ENCODE measurements at places on chromosomes 4 and X. TPM values are rescaled to one million over a fixed set of nuclear protein-coding genes. Genes with fewer than 3 reads are reported as not detected.

DNA sequence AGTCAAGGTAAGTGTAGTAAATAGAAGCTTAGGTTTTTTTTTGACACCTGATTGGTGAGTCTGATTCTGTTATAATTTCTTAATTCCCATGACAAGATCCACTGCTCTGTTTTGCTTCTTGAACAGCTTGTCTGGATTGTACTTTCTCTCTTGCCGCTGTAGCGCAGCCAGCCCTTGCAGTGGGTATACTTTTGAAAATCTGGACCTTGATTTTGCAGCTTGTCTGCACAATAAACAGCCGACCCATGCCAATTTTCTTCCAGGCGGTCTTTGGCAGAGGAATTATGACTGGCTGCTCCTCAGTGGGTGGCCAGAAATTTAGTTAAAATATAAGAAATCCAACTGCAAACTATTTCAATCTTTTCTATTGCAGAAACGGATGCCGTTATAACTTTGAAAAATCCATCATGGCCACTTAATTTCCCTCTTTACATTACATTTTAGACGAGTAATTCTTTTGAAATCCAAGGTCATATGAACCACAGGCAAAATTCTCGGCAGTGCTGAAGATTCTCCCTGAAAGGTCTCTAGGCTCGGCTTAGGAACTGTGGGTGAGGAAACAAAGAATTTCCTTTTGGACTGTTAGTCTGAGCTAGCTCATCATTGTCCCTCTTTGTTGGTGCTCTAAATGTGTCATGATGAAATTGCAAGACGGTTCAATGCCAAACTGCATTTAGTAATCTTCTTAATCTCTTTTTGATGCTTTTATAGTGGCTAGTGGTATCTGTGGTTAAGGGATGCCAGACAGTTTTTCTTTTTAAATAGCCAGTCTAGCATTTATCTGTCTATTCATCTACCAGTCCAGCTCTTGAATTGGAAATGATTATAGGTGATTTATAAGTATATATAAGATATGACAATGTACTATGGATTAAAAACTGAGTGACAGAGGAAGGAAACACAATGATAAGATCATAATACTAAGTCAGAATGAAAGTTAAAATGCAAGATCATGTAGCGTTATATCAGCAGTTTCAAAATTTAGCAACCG is 31.5 kb upstream of the PTTG2 start:
- no peak for DNase-seq

- no peak for DNase-seq
These were observed 17.3 kb downstream of the HTRA3 start for GRCh38 chr4:8286719-8287342.

DNA sequence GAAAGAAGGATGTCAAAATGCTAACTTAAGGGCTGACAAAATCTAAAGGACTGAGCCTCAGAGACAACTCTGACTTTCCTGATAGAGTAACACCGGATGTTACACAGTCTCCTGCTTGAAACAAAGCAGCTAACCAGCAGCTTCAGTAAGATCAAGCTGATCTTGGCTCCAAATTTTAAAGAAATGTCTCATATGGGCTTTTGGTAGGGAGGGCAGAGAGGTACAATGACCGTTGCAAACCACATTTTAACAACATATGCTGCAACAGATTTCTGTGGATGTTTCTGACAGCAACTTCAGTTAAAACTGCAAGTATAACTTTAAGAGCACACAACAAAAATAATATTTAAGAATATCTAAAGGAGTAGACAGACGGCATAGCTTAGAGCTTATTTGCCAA is 9.1 kb downstream of the RPGR start:
- no peak for DNase-seq

GRCh38 chrX:128759745-128760144 is 707.5 kb upstream of the ACTRT1 start:
- DNase-seq = no peak

- no peak for DNase-seq
These were observed 53.1 kb downstream of the ZNF732 start for GRCh38 chr4:252065-252601.

- DNase-seq = no peak
These were observed 15.5 kb downstream of the NUDT6 start for GRCh38 chr4:122906859-122907305.

DNA sequence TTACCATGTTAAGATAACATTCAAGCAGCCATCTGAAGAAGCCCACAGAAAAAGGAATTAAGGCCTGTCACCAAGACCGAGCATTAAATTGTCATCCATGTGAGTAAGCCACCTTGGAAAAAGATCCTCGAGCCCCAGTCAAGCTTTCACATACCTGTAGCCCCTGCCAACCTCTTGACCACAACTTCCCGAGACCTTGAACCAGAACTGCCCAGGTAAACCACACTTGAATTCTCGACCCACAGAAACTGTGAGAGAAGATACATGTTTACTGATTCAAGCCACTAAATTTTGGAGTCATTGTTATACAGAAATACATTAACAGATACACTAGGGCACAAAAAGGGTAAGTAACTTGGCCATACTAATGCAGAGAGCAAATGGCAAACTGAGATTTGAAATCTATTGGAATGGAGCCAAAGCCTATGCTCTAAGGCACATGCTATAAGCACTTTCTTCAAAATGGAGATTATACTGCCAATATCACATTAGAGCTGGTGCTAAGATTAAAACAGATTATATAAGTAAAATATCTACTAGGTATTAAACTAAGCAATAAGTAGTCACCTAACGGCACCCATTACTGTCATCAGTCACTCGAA is 49.5 kb downstream of the FAM13A start:
- no peak for DNase-seq

DNA sequence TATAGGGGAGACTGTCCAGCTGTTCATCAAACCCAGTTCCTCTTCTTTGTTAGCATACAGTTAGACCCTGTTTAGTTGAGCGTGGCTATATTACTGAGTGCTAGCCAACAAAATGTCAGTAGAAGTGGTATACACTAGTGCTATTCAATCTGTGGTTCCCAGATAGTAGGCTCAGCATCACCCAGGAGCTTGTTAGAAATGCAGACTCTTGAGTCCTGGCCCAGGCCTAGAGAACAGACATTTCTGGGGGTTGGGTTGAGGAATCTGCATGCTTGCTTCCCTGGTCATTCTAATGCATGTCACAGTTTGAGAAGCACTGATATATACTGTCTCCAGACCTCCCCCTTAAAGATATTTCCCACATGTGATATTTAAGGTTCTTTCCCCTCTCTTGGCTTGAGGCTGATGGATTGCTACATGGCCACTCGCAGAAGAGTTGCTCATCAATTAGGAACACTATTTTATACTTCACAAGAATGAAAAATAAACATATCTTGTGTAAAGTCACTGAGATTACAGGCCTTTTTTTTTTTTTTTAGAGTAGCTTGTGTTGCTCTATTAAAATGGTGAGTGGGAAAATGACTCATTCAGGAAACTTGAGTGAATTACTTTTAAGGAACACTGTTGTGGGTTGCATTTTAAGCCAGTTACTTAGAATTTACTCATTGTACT is 289.0 kb downstream of the STIM2 start:
- DNase-seq = no peak

- no peak for DNase-seq
These were observed 178.3 kb upstream of the ZIC3 start for GRCh38 chrX:137387646-137388045.

GRCh38 chr4:100881283-100881682 is 363.5 kb upstream of the EMCN start:
- no peak for DNase-seq

- DNase-seq = no peak
These were observed 35.1 kb upstream of the AP1AR start for GRCh38 chr4:112196461-112196860.

- no peak for DNase-seq
These were observed 23.5 kb downstream of the NAT8L start for GRCh38 chr4:2082627-2083026.

DNA sequence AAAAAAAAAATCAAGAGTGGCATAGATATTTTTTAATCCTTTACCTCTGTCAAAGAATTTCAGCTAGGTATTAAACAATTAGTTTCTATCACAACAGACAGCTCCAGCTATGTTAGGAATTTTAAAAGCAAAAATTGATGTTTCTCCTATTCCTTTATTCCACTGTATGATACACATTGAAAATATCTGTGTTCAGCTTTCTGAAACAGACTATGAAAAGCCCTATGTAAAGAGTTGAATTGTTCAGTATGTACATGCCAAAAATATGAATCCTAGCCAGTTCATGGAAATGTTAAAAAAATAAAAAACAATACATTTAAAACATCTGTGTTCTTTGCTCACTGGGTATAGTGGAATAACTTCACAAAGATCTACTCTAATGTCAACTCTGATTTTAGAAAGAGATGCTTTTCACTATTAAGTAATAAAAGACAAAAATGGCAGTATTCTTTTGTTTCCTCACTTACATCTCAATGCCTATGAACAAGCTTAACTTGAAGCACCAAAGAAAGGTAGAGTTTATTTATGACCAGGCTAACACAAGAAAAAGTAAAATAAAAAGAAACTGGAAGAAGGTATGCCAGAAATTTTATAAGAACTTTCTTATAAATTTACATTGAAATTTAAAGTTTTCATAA is 32.1 kb downstream of the FBXW7 start:
- no peak for DNase-seq

Gene PYURF
- total RNA-seq = 63.7 TPM

Gene CXCL1
- total RNA-seq = 3.8 TPM

Gene RNF128
- 14.8 TPM for total RNA-seq

Gene CFAP99
- 0.43 TPM for total RNA-seq

Data from type B pancreatic cell (in vitro differentiated cells).